ENCODE measurements at places on chromosomes 1 and 21. TPM values are rescaled to one million over a fixed set of nuclear protein-coding genes. Genes with fewer than 3 reads are reported as not detected.

Gene MAN1C1
- 21.9 TPM for total RNA-seq

Gene C4BPA
- not detected for total RNA-seq

Gene ERRFI1
- total RNA-seq = 100 TPM

Gene KCNJ10
- total RNA-seq = 0.16 TPM

Gene L1TD1
- total RNA-seq = 0.42 TPM

DNA sequence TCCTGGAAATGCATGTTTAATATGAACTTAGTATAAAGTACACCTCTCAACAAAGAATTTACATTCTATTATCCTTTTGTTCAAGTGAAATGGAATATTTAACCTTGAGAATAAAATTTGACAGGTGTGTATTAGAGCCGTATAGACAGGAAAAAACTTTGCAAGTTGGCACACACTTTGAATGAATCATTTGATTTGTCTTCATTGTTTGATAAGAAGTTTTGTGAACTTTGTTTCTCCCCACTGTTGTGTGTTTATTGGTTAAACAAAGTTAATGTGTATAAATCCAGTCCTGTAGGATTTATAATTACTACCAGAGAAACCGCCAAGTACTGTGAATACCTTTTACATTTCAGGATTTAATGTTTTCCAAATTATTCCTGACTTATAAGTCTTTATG lies 2.0 kb downstream of the SYDE2 start:
- DNase-seq = no peak

DNA sequence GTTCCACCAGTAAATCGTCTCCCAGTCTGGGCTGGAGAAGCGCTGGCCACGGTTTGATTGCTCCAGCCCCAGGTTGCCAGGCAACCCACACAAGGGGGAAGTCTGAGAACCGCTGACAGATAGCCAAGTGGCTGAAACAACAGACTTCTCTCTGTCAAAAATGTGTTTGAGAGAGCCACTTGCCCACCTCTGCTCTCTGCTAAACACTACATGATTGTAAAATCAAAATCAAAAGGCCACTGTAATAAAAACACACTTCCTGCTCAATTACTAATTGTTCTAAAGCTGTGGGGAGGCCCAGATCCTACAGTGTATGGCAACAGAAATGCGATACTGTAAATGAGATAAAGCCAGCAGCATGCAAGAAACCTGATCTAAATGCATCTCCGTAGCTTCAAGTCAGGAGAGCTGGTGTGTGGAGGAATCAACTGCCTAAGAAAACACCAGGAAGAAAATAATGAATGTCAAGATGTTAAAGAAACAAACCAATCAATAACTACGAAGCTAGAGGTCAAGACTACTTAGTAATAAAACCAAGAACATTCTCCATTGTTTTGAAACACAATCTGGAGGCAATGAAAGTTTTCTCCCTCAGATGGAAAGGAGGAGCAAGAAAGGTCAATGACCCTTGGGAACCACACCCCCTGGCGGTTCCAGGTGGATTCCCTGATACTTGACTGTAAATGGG lies 121.2 kb downstream of the SLC45A1 start:
- no peak for DNase-seq

- no peak for DNase-seq
These were observed 40.6 kb upstream of the TSNAX start for GRCh38 chr1:231487910-231488309.

DNA sequence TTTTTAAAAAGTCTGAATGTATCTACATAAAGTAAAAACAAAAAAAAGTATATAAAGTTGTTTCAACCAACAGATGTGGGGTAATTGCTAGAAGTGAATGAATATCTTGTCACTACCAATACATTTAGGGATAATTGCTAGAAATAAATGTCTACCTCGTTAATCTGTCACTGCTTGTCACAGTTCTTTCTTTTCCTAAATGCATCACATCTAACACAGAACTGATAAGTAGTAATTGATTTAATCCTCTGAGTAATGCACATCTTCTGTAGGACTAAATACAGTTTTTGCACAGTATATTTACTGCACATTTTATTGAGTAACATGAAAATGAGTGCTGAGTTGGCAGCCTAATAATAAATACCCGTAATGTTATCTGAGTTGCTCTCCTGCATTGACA lies 72.2 kb downstream of the SUSD4 start:
- no peak for DNase-seq

DNA sequence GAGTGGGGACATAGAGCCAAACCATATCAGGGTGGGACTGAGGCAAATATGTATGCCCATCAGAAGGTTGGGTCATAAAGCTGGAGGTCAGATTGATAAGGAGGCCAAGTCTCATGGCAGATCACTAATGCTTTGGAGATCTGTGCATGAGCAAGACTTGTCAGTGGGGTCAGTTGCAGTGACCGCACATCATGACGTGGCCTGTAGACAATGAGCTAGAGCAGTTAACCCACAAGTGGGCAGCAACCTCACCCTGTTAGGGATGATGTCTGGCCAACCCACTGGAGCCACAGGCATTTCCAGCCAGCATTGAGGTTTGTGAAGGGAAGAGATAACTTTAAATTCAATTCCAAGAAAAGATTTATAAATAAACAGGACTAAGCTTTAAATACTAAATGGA lies 66.7 kb downstream of the XCL1 start:
- no peak for DNase-seq

- DNase-seq = no peak
These were observed 283.6 kb downstream of the AJAP1 start for GRCh38 chr1:4937876-4938534.

DNA sequence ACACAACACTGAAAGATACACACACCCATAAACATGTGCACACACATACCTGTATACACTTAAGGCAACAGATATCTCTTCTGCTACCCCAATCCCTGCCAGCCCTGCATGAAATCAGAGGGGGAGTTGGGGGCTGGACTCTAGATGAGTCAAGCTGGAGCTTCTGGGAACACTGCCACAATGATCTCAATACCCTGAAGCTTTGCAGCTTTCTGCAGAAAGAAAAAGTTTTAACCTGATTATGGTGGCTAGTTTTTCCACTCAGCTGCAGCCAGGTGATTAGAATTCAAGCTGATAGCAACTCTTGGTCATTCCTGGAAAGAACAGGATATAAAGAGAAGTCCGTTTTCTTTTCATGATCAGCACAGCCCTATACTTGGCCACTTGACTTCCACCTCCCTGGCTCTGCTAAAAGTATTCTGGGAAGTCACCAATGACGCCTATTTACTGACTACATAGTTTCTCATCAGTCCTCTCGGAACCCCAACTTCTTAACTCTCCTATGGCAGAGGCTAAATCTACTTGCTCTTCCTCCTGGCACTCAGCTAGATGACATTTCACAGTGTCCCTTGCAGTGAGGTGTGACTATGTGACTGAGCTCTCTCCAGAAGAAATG lies 20.7 kb upstream of the DNASE2B start:
- no peak for DNase-seq

GRCh38 chr1:161082996-161083747 lies 6.2 kb downstream of the NECTIN4 start:
- DNase-seq = no peak

GRCh38 chr1:89724369-89725010 lies 91.6 kb downstream of the LRRC8C start:
- DNase-seq = no peak

DNA sequence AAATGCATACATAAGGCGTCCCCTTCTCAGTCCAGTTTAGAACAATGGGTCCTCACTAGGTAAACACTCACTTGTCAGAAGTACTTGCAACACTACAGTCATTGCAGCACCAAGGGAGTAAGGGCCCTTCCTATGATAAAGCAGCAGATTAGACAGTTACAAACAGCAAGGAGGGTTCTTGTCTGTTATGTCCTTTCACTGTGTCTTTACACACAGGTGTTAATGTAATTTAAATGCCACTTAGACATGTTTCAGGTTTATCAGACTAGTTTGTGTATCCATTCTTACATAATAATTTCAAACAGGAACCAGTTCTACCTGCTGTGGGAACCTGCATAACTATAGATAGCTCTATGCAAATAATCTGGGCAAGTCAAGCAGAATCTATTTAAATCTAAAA lies 105.6 kb upstream of the USH2A start:
- no peak for DNase-seq

DNA sequence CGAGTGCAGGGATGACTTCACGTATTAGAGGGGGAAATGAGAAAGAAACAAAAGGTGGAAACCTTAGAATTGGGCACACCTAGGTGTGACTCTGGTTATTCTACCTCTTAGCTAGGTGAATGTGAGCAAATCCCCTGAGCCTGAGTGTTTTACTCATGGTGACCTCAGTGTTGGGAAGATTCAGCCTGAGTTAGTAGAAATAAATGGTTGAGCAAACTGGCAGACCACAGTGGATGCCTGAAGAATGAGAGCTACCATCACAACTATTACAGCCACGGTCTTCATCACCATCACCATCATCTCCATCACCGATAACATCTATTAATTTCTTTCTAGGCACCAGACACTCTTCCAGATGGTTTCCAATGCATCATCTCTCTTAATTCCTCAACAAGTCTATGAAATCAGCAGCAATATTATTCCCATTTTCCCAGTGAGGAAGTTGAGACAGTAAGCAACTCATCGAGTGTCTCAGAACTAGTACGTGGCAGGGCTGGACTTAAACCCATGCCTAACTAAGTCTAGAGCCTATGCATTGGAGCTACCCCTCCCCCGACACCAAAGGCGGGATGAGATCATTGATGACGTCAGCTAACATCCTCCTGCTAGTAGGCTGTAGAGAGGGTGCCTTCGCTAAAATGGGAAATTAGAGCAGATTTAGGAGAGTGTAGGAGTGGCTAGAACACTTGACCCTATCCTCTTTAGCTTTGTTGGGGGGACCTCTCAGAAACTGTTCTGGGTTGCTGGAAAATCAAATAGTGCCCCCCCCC lies 7.9 kb upstream of the KAZN start:
- DNase-seq = no peak

DNA sequence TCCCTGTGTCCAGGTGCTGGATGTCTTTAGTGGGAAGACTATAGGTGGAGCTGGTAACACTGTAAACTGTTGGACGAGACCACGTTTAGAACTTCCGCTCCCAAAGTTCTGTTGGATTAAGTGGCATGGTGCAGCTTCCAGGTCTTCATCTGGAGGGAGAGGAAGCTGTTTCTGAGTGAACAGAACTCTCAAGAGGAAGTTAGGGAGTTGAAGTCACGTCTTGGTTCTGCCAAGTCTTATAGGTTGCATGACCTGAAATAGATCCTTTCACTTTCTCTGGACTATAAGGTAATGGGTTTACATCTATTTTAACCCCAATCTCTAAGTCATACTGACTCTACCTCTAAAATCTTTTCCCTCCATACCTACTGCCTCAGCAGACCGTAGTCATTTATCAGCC lies 97.4 kb upstream of the TNR start:
- DNase-seq = no peak

- peak; percentile 16 for DNase-seq
These were observed 22.4 kb upstream of the TMEM125 start for GRCh38 chr1:43247256-43247921.

All from mesenteric fat pad (tissue), 1 donor.